ENCODE measurements at places on chromosomes 3 and 15.

DNA sequence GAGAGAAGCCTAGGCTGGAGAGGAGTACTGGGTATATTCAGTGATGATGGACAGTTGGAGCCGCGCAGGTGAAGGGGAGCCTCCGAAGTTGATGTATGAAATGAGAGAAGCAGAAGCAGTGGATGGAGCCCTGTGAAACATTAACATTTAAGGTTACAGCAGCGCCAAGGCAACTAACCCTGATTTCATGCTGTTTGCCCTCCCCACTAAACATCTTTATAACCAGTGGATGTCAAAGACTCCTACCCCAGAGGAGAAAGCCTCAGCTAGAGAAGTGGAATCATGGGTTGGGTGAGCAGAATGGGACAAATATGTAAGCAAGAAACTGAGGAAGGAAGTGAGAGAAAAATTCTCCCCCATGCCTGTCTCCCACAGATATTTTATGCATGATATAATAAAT is 92.0 kb upstream of the NMNAT3 start:
- DNase-seq = no peak

DNA sequence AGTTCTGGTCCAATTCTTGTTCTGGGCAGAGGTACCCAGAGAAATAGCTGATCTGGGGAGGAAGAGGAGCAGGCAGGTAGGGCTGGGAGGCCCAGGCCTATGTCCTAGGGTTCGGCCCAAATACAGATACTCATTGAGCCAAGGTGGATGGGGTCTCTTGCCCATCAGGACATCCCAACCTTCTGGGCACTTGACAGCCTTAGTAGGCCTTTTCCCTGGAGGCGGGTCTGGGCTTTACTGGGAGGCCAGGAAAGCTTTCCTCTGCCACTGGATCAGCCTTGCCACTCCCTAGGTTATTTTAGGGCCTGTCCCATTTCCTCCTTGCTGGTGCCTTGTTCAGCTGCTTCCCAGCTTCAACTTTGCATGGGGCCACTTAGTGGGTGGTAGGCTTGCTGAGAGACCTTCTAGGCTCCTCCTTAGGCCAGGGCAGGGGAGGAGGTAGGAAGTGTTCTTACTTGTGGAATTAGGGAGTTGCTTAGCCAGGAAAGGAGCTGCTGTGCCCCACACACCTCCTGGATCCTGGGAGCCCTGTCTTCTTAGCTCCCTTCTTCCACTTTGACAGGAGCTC is 9.7 kb downstream of the TEX264 start:
- no peak for DNase-seq

GRCh38 chr15:57861034-57861638 is 154.6 kb downstream of the POLR2M start:
- DNase-seq = no peak

- no peak for DNase-seq
These were observed 329.3 kb upstream of the THBS1 start for GRCh38 chr15:39251413-39252133.

GRCh38 chr3:66404197-66404596 is 96.6 kb downstream of the LRIG1 start:
- DNase-seq = no peak

GRCh38 chr15:63523306-63523990 is 19.1 kb downstream of the USP3 start:
- no peak for DNase-seq

DNA sequence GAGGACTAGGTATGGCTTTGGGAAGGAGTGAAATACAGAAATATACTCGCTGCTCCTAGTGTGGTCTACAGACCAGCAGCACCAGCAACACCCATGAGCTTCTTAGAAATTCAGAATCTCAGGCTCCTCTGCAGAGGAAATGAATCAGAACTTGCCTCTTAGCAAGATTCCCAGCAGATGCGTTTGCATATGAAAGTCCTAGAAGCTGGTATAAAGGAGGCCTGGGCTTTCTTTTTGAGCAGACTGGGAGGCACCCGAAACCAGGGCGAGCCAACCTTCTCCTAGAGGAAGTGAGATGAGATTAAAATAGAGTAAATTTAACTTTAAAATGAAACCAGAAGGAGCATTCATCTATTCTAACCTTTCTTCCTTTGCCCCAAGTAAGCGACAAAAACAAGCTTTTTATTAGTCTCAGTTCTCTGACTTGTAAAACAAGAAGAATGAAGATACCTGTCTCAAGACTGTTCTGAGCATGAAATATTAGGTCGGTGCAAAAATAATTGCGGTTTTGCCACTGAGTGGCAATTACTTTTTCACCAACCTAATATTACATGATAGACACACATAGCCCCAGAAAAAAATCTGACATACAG is 140.0 kb downstream of the PDZRN3 start:
- no peak for DNase-seq

- no peak for DNase-seq
These were observed 15.9 kb upstream of the UMPS start for GRCh38 chr3:124714223-124714853.

- DNase-seq = no peak
These were observed 103.7 kb upstream of the TLE3 start for GRCh38 chr15:70201425-70201775.

- no peak for DNase-seq
These were observed 203.6 kb upstream of the PDZRN3 start for GRCh38 chr3:73828348-73828747.

DNA sequence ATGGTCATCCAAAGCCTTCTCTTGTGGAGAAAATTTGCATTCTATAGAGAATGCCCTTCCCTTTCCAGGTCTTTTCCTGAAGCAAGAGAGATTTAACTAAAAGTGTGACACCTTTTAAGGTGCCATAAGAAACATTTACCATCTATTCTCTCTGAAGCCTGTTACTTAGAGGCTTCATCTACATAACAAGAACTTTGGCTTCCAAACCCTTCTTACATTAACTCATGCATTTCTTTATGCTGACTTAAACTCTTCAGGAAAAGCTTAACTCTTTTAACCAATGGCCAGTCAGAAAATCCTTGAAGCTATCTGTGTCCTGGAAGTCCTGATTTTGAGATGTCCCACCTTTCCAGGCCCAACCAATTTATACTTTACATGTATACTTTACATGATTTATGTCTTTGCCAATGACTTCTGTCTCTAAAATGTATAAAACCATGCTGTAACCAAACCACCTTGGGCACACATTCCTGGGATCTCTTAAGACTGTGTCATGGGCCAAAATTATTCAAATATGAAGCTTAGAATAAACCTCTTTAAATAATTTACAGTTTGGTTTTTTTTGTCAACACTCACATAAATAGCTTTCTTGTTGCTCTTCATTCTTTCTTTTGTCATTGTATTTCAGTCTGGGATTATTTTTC is 472.6 kb upstream of the NECTIN3 start:
- DNase-seq = no peak

GRCh38 chr15:97521381-97522285 is 438.9 kb upstream of the ARRDC4 start:
- no peak for DNase-seq

- no peak for DNase-seq
These were observed 21.6 kb downstream of the CHAC1 start for GRCh38 chr15:40974879-40975278.

DNA sequence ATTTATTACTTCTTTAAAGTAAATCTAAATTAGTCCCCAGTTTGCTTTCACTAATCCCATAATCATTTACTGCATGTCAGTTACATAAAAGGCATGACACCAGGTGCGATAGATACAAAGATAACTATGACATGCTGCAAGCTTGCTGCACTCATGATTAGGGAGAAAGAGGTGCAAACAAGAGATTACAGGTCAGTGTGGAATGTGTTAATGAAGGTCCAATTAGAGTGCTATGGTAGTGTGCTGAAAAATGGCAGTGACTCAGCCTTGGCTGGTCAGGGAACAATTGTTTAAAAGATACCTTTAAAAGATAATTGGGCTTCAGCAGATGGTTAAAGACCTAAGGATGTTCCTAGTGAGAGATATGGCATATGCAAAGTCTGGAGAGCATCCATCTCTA is 352.6 kb upstream of the TGFBR2 start:
- DNase-seq = no peak

GRCh38 chr3:55376753-55377347 is 110.3 kb downstream of the WNT5A start:
- no peak for DNase-seq

- DNase-seq = no peak
These were observed 336.3 kb upstream of the CFAP20DC start for GRCh38 chr3:59386165-59386564.

GRCh38 chr15:36635681-36636080 is 56.3 kb downstream of the CDIN1 start:
- DNase-seq = no peak
